ENCODE measurements at places on chromosomes 6 and 20.

GRCh38 chr6:36128073-36128472 lies 2.2 kb upstream of the MAPK13 start:
- no peak for DNase-seq

DNA sequence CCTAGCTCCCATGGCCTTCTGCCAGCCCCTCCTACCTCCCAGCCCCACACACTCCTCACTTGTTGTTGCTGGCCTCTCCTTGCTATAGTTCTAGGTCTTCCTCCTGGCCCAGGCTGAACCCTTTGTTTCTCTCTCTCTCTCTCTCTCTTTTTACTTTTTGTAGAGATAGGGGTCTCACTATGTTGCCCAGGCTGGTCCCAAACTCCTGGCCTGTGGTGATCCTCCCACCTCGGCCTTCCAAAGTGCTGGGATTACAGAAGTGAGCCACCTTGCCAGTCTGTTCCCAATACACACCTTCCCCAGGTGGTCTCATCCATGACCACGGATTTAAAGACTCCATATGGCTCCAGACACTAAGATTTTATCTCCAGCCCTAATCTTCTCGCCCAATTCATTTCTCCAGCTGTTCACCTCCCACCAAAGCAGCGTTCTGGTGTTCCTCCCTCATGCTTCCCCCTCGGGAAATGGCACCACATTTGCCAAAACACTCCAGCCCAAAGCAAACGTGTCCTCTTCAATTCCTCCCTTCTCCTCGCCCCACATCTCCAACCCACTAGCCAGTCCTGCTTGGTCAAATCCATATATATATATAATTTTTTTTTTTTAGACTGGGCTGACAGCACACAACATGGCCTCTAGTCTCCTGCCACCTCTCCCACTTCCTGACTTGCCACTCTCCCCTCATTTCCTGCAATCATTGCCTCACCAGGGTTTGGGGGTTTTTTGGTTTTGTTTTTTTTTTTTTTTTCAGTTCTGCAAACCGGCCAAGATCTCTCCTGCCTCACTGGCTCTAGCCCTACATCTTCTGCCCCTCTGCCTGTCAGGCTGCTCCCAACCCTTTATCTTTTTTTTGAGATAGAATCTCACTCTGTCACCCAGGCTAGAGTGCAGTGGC lies 104.4 kb downstream of the NCR2 start:
- no peak for DNase-seq

- DNase-seq = no peak
Measured at GRCh38 chr6:137808836-137809315, 58.2 kb upstream of the TNFAIP3 start.

DNA sequence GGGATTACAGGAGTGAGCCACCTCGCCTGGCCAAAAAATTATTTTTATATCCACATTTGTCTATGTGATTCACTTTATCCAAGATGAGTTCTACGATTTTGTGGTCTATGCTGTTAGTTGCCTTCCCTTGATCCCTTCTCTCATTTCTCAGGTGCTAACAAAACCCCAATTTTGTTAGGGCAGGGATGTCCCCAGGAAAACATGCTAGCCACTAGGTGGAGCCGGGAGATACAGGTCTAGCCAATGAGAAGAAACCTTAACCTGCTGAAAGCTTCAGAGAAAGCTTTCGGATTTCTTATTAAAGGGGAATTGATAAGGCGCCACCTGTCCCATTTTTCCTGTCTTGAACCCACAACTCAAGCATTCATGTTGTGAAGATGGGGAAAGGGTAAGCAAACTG lies 167.4 kb upstream of the OLIG3 start:
- peak; percentile 23 for DNase-seq

- no peak for DNase-seq
Measured at GRCh38 chr6:154962753-154963152, 32.4 kb upstream of the TIAM2 start.

- no peak for DNase-seq
Measured at GRCh38 chr6:98272060-98272459, 562.3 kb upstream of the POU3F2 start.

GRCh38 chr20:57087705-57088104 lies 178.7 kb downstream of the BMP7 start:
- no peak for DNase-seq

DNA sequence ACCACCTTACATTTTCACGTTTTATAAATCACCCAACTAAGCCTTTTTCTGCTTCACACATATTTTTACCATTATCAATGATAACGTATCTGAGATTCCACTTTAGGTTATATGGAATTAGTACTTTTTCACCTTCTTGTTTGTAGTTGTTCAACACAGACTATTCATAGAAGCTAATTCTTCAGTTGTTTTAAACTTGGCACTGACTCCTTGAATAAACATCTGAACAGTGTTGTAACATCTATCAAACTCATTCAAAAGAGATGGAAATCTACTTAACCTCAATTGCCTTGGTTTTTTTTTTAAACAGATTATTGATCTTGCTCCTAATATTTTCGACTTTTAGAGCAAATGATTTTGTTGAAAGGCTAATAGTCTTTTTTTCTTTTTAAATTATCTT lies 34.2 kb downstream of the PTPRA start:
- DNase-seq = no peak

GRCh38 chr20:62671765-62672164 lies 29.5 kb downstream of the SLCO4A1 start:
- DNase-seq = no peak

DNA sequence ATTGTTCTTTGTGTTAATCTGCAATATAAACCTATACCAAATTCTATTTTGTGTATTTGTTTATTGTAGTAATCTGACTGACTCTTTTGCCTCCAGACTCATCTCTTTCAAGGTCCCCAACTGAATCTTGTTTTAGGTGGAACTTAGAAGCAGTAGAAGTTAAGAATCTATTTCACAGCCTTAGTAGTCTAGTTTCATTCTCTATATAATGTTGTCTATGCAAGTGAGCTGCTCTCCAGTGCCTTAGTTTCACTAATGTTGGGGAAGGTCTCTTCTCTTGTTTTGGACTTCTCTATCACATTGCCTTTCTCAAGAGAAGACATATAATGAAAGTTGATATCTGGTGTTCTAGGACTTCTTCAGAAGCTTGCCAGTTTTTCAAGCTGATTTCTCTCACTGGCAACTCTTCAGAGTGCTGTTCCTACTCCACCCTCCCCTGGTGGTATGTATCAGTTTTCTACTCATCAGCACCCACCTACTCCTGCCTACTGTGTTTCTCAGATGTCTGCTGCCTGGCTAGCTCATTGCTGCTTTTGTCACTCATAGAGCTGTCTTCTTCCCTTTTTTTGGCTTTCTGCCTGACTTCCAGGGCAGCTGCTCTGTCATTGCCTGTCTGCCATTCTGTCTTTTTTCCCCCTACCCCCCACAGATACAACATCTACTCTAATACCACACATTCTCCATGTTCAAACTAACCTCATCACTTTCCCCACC lies 82.1 kb downstream of the PTPRA start:
- DNase-seq = no peak

DNA sequence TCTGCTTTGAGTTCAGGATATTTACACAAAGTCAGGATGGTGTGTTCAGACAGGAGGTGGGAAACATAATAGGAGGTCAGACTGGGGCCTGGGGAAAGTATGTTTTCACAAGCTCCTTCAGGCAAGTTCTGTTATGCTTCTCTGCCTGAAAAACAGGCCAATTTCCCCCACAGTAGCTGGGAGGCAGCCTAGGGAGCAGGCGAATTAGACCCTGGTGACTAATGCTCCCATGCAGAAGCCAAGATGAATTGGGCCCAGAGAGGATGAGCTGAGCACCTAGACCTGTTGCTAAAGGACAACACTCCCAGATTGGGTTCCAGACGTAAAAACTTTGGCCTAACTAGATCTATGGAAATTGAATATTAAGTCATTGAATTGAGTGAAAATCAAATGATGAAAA lies 142.2 kb upstream of the MAP3K7 start:
- no peak for DNase-seq

- no peak for DNase-seq
Measured at GRCh38 chr6:166936079-166936787, 20.1 kb downstream of the RNASET2 start.

Data from activated CD8-positive, alpha-beta memory T cell treated with anti-CD3 and anti-CD28 coated beads for 4 hours (primary cell).